Chondrocyte (in vitro differentiated cells): ENCODE measurements at places on chromosomes 1 and 21. TPM values are rescaled to one million over a fixed set of nuclear protein-coding genes. Genes with fewer than 3 reads are reported as not detected.

GRCh38 chr21:30437010-30437565 lies 3.0 kb upstream of the KRTAP15-1 start:
- DNase-seq, result no peak

- DNase-seq, result no peak
These were observed 29.8 kb upstream of the BMP8B start for GRCh38 chr1:39818482-39818881.

DNA sequence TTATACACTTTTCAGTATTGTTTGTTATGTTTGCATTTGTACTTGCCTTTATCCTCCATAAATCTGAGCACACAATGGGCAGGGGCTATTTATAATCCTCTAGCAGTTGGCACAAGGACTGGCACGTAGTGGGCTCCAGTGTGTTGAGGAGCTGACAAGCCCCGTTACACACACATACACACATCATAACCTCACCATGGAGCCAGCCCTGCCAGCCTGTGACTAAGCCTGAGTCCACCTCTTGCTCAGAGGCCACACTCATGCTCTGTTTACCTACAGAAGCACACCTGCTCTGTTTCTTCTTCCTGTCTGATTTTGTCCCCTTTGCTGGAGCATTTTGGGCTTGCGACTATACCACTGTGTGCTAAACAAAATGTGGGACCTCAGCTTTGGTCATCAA lies 64.5 kb upstream of the SPATA6 start:
- DNase-seq, result no peak

- no peak for DNase-seq
These were observed 31.4 kb upstream of the ARTN start for GRCh38 chr1:43902058-43902831.

- no peak for DNase-seq
These were observed 56.3 kb downstream of the SMYD3 start for GRCh38 chr1:246450611-246451251.

DNA sequence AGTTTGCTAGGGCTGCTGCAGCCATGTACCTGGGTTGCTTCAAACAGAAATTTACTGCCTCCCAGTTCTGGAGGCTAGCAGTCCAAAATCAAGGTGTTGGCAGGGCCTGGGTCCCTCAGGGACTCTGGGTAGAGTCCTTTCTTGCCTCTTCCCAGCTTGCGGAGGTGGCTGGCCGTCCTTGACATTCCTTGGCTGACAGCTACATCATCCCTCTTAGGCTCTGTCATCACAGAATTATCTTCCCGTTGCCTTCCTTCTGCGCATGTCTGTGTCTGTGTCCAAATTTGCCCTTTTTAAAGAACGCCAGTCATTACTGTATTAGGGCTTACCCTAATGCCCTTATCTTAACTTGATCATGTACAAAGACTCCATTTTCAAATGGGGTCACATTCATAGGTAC lies 37.6 kb upstream of the PGBD5 start:
- DNase-seq, result no peak

GRCh38 chr1:224736619-224737352 lies 120.7 kb downstream of the CNIH3 start:
- no peak for DNase-seq

DNA sequence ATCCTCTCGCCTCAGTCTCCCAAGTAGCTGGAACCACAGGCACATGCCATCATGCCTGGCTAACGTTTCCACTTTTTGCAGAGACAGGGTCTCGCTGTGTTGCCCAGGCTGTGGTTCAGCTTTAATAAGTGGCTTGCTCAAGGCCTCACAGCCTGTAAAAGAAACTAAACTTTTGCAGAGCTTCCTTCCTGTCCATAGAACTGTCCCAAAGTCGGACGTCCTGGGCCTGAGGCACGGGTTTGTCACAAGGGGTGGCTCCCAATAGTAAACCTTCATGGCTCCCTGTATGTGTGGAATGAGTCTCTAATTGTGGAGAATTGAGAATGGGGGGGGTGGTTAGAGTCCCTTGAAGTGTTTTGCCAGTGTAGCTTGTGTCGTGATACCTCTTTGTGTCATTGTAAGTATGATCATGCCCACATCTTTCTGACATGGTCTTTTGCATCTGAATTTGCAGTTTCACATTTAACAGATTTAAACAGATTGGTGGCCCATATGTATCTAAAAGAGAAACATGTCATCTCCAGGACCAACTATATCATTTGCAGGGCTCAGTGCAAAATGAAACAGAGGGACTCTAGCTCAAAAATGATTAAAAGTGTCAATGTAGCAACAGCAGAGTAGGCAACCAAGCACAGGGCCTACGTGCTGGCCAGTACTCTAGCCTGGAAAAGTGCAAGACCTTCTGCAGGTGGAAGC lies 332.1 kb downstream of the KIF26B start:
- no peak for DNase-seq

- peak; percentile 81 for DNase-seq
These were observed 54.5 kb downstream of the COL6A1 start for GRCh38 chr21:46035809-46036695.

DNA sequence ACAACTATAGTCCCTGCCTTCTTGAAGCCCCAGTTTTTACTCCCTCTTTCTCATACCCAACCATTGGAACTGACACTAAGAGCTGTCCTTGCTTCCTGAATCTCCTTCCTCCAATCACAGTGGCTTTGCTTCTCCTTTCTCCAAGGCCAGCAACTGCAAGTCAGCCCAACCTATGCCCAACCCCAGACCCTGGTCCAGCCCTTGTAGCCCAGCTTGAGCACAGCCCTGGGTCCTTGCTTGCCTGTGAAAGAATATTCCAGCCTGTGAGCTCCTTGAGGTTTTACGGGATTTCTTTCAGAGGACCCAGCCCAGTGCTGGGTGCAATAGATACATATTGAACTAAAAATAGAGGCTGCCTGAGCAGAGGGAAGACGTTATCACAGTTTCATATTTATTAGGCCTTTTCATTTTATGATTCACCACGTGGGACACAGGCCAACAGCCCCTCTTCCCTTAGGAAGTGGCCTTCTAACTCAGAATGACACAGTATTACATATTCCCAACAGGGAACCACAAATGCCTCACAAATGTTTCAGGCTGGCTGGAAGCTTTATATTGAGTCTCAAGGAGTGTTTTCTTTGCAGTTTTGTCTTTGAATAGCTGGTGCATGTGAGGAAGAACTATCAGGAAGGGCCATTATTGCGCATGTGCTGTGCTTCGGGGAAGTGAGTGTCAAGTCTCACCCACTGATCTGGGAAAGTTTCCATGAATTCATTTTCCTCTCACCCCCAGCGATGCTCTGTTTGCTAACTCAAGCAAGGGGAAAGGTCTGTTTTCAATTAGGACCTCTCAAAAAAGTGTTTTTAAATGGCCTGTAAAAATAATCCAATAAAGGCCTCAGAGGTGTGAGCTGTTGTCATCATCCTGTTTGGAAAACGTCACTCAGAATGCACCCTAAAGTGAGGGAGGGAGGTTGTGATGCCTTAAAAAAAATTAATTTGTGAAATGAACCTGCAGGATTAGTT lies 92.3 kb upstream of the NFIA start:
- DNase-seq, result no peak

- DNase-seq, result no peak
These were observed 27.5 kb downstream of the CTH start for GRCh38 chr1:70438529-70438928.

DNA sequence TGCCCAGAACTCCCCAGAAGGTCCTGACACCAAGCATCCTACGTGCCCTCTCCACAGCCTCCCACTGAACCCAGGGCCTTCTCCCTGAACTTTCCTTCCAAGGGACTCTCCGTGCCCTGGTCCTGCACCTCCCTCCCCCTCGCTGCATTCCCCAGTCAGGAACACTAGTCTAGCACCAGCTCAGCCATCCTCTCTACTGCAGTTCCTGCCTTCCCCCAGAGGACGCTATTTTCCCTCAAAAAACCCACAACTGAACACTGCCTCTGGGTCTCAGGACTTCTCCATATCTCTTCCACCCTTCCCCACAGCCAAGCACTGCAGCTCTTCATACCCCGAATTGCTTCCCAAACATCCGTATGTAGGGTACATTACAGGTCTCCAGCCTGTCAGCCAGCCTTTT lies 12.6 kb upstream of the ARTN start:
- no peak for DNase-seq

GRCh38 chr1:154208677-154209388 lies 2.7 kb upstream of the CFAP141 start:
- no peak for DNase-seq

GRCh38 chr1:204465546-204466415 lies 28.8 kb downstream of the PIK3C2B start:
- peak; percentile 54 for DNase-seq

DNA sequence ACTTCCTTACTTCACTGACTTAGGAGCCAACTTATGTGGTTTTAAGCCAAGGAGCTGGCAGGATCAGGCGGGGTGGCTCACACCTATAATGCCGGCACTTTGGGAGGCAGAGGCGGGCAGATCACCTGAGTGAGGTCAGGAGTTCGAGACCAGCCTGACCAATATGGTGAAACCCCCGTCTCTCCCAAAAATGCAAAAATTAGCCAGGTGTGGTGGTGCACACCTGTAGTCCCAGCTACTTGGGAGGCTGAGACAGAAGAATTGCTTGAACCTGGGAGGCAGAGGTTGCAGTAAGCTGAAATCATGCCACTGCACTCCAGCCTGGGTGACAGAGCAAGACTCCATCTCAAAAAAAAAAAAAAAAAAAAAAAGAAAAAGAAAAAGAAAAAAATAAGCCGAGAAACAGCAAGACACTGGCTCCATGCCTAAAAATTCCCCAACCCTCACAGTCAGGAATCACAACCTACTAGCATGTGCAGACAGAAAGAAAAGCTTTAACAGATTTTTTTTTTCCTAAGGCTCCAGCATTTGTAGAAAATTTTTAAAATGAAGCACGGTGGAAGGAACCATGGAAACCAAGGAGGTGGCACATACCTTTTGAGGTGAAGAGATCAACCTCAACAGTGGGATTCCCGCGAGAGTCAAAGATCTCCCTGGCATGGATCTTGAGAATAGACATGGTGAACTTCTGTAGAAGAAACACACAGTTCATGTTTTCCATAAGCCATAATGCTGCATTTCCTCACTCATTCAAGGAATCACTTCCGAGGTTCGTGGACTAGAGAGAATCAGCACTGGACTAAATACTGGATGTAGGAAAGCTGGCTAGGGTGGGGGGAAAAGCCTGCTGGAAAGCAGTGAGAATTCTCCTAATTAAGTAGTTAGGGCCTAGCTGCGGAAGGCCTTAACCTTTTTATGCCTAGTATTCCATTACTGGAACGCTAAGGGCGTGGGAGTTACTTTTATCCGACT lies 4.0 kb downstream of the ENO1 start:
- no peak for DNase-seq

GRCh38 chr1:221886743-221887414 lies 145.0 kb upstream of the DUSP10 start:
- DNase-seq, result no peak

DNA sequence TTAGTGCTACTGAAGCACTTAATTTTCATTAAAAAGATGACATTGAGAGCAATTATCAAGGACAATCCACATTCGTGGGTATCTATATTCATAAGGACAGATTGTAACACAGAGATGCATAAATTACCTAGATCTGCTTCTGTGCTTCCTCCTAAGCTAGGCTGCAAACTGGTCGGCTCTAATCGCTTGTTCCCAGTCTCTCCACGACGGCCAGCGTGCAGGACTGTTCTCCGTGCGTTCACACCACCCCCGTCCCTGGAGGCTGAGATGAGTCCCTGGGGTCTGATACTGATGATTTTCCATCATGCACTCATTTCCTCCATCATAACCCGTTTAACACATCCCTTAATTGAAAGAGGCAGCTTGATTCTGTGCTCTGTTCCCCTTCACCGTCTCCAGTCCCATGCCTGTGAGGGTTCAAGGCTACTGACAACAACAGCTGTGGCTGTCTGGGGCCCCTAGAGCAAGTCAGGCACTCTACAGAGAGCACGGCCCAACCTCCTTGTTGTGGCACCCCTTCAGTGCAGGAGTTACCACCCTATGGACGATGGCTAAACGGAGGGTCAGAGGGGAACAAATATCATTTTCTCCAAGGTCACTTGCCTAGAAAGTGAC lies 469.6 kb downstream of the NPHP4 start:
- DNase-seq, result no peak

The RAB13 gene
- 111 to 137 TPM (median 116 TPM) in 3 replicates for total RNA-seq

The HIVEP3 gene
- total RNA-seq, result 3.6 to 5.6 TPM (median 4.5 TPM) in 3 replicates

The CD5L gene
- not detected in 3 replicates for total RNA-seq
